ENCODE measurements at places on chromosomes 5 and 9. TPM values are rescaled to one million over a fixed set of nuclear protein-coding genes. Genes with fewer than 3 reads are reported as not detected.

GRCh38 chr9:134375011-134375390 is 48.7 kb downstream of the RXRA start:
- no peak for DNase-seq
- no peaks in the 10 kb centered on the region for H3K27me3 ChIP-seq
- peaks cover 61% of the 10 kb centered on the region for H3K4me1 ChIP-seq
- H3K27ac ChIP-seq: peak overlapping the region; percentile 65
- H3K36me3 ChIP-seq: no peaks in the 10 kb centered on the region

GRCh38 chr5:32174011-32174870 is at the start of gene GOLPH3:
Gene GOLPH3 (minus strand): TSS chr5:32174319. CDS start chr5:32174034, 285 bp downstream.
- no peaks in the 10 kb centered on the region for H3K27me3 ChIP-seq
- DNase-seq: no peak
- peaks cover 15% of the 10 kb centered on the region for H3K36me3 ChIP-seq
- H3K27ac ChIP-seq: peak within 1 kb of the TSS; percentile 96
- peak within 1 kb of the TSS; percentile 83 for H3K4me3 ChIP-seq

DNA sequence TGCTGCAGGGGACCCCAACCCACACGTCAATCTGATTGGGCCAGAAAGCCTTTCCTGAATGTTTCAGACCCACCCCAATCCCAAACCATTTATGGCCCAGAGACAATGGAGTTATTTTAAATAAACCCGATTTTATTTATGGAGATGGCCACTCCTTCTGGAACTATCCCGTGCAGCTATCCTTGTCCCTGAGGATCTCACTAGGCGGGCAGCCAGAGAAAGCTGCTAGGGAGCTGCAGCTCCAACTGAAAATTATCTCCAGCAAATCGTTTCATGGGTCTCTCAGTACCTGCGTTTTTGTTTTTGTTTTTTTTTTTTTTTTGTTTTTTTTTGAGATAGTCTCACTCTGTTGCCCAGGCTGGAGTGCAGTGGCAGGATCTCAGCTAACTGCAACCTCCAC is 23.0 kb downstream of the C1QTNF2 start:
- no peaks in the 10 kb centered on the region for H3K27me3 ChIP-seq
- H3K4me3 ChIP-seq: no peak overlapping the region
- H3K27ac ChIP-seq: no peak overlapping the region
- DNase-seq: no peak

The PLEKHG4B gene
- 8.9 TPM for total RNA-seq
